Esophagus muscularis mucosa (tissue), 4 donors: ENCODE measurements at places on chromosomes 2 and 18. TPM values are rescaled to one million over a fixed set of nuclear protein-coding genes. Genes with fewer than 3 reads are reported as not detected.
A peak's percentile ranks its signal among the peaks of the same experiment; 100 is the strongest.

Gene MATN3
- 0.80 TPM for total RNA-seq

DNA sequence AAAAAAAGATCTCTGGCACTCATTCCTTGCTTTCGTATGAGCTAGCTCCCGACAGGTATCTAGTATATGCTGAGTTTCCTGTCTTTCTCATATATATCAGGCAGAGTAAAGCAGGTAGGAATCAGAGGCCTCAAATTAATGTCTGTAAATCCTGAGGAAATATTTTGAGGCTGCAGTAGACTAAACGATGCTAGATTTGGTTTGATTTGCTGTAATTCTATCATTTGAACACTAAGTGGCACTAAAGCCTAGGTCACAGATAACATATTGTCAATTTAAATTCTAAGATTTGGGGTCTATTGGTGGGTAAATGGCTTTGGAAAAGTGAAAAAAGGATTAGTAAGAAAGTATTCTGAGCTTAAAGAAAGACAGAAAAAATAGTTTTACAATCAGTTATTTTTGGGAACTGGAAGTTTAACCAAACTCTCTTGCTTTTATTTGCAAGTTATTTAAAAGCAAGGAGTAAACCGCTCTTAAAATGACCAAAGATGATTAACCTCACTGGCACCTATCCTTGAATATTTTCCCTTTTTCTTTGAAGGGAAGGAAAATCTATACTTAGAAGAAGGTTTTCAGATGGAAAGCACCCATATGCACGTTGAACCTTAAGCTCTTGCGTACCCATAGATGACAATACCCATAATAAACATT lies 37.6 kb upstream of the SLC4A10 start:
- no peak overlapping the region for H3K4me3 ChIP-seq
- DNase-seq: no peak
- no peaks in the 10 kb centered on the region for H3K36me3 ChIP-seq
- H3K27me3 ChIP-seq: no peaks in the 10 kb centered on the region
- H3K4me1 ChIP-seq: no peaks in the 10 kb centered on the region
- no peak overlapping the region for H3K27ac ChIP-seq

DNA sequence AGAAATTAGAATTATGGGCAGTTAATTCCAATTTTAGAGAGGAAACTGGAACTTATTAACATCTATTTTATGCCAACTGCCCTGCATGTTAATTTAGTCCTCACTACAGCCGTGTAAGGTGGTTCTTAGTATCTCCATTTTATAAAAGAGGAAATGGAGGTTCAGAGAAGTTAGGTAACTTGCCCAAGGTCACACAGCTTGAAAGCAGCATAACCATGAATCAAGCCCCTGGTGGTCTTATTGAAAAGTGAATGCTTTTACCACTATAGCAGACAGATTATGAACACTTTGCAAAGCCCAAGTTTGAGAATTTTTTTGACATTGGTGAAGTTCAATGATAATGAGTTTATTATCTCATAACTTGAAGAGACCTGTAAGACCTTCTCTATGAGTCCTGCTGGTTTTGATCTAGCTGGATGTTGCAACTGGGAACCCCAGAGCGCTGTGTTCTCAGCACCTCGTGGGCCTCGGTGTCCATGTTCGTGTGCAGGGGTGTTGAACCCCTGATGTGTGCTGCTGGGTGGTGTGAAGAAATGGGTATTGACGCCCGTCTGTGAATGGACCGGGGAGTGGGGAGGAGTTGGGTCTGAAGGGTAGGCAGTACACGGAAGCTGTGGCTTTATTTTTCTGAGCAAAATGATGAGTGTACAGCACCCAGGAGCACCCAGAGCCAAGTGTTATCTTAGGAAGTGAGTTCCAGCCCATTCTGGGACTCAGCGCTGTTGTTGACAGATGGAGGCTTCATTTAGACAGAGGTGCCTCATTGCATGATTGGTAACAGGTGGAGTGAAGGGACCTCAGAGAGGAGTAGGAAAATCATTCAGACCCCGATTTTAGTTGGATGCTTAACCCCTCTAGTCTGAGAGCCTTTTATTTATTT lies 9.7 kb downstream of the GREB1 start:
- H3K27me3 ChIP-seq: no peaks in the 10 kb centered on the region
- DNase-seq: no peak
- no peak overlapping the region for H3K27ac ChIP-seq
- H3K4me3 ChIP-seq: no peak overlapping the region

- no peaks in the 10 kb centered on the region for H3K4me1 ChIP-seq
- H3K27ac ChIP-seq: no peak overlapping the region
- no peak for DNase-seq
- no peaks in the 10 kb centered on the region for H3K27me3 ChIP-seq
- no peaks in the 10 kb centered on the region for H3K36me3 ChIP-seq
Measured at GRCh38 chr2:215454519-215455246, 18.8 kb upstream of the FN1 start.

DNA sequence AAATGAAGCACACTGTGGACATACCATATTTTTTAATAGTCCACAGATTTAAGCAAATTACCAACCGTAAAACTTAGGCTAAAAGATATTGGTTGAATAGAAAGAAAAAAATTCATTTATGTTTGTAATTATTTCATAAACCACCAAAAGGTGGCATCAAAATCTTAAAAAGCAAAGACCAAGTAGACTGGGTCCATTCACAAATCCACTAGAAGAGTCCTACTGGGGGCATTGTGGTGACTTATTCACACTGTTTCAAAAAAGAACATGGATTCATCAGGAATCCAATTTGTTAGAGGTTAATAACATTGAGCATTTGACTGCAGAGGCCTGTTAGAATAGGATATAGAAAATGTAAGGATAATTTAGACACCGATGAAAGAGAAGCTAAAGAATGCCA lies 194.9 kb upstream of the KYNU start:
- no peaks in the 10 kb centered on the region for H3K27me3 ChIP-seq
- no peaks in the 10 kb centered on the region for H3K4me1 ChIP-seq
- no peak overlapping the region for H3K4me3 ChIP-seq

Gene KCNG2
- total RNA-seq: not detected

DNA sequence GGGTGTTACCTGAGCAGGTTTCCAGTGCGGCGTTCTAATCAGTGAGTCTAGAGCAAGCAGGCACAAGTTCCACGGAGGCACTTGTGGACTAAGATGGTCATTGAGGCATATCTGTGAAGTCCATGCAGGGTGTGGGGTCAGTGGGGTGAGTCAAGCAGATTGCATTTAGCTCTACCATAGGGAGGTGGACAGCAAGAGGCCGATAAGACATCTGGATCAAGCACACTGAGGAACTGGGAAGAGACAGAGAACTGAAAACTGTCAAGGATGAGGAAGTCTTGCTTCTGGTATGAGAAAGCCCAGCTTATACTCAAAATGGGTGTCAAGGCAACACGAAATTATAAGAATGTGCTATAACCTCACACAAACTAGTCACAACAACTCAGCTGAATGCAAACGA lies 61.2 kb upstream of the SLC39A10 start:
- no peak overlapping the region for H3K27ac ChIP-seq
- H3K27me3 ChIP-seq: no peaks in the 10 kb centered on the region
- no peaks in the 10 kb centered on the region for H3K36me3 ChIP-seq
- no peak overlapping the region for H3K4me3 ChIP-seq
- no peak for DNase-seq
- peaks cover 4% of the 10 kb centered on the region for H3K4me1 ChIP-seq

DNA sequence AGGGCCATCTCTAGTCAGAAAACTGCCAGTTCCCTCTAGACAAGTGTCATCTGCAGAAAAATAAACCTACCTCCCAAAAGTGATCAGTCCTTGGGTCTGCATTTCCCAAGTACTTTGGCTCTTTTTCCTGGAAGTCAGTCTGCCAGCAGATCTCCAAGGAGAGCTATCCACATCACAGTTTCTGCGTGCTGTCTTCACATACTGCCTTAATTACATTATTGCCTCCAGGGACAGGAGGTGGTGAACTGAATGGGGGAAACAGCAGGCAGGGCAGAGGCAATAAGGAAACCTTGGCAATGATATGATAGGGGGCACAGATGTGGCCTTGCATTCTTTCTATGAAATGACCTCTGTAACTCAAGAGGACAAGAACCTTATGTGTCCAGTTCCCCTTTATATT lies 105.9 kb upstream of the SIX2 start:
- H3K4me1 ChIP-seq: no peaks in the 10 kb centered on the region
- H3K36me3 ChIP-seq: no peaks in the 10 kb centered on the region
- no peak overlapping the region for H3K27ac ChIP-seq
- peak; percentile 39 for DNase-seq
- no peak overlapping the region for H3K4me3 ChIP-seq

DNA sequence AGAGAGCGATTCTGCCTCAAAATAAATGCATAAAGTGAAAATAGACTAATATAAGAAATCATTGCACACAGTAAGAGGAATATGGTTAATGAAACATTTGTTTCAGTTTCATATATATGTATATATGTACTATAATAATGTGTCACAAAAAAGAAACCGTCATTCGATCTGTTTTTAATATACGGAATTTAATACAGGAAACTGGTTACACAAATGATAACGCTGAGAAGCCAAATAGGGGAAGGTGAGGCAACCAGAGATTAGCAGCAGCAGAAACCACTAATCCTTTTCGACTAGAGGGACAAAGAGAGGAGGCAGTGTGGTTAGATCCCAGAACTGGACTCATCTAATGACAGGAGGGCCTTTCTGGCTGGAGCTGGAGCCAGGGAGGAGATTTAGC lies 64.2 kb upstream of the GREB1L start:
- H3K4me3 ChIP-seq: no peak overlapping the region
- no peaks in the 10 kb centered on the region for H3K36me3 ChIP-seq
- H3K4me1 ChIP-seq: no peaks in the 10 kb centered on the region
- H3K27me3 ChIP-seq: no peaks in the 10 kb centered on the region

DNA sequence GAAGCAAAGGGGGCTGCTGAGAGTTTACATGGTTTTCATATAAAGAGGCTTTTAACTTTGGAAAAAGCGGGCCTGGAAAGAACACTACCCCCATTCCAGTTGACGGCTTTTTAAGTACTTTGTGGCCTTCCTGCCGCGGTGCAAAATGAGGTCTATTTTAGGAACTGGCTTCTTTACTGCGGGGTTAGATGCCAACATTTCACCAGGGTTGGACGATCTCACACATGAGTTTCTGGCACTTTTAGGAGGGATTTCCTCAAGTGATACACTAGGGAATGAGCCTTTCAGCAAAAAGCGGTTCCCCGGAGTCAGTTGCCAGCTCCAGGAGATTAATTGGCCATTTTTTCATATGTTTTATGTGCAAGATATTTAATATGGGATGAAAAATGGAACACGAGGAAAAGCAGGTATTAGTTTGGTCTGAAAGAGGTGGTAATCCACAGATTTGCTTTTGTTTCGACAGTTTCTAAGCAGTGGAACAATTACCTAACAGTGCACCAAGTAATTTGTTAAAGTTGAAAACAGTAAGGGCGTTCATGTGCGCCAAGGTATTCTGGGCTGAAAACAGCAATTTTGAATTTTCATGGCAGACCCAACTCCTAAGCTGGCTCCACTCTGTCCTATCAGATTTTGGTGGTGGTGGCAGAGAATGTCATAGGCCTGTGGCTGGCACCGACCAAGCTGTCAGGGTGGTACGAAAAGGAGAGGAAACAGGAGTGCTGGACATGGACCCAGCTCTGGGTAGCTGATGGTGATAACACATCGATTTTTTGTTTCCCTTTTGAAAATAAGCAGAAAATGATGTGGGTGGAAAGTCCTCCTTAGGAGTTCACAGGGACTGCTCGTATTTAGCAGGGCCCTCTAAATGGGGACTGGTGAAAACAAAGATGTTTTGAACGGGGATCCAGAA lies 55.6 kb upstream of the FZD5 start:
- peak overlapping the region; percentile 2 for H3K4me3 ChIP-seq
- peaks cover 43% of the 10 kb centered on the region for H3K4me1 ChIP-seq
- no peak for DNase-seq
- H3K27ac ChIP-seq: peak overlapping the region; percentile 80
- H3K27me3 ChIP-seq: no peaks in the 10 kb centered on the region

DNA sequence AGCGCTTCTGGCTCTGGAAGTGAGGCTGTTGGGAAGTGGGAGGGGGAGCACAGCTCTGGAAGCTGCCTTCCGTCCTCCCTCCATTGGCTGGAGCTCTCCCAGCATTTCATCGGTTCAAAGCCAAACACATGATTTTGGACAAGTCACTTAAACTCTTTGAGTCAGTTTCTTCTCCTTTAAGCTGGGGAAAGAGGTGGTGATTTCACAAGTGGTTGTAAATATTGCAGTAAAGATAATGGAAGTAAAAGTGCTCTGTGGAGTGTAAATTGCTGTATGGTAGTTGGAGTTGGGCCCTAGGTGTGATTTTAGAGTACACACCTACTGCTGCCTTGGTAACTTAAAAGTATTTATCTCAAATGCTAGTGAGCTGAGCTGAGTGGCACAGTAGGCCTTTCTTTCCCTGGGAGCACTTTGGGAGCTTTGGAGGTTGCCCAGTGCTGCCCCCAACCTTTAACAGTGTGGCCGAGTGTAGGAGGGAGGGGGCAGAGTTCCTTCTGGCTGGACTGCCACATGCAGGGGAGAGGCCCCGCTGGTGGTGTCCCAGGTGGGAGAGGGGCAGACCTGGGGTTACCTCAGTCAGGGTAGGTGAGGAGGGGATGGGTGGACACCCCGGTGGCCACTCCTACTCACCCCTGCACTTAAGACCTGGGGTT lies 54.7 kb downstream of the ASAP2 start:
- no peaks in the 10 kb centered on the region for H3K36me3 ChIP-seq
- H3K4me3 ChIP-seq: no peak overlapping the region
- no peaks in the 10 kb centered on the region for H3K27me3 ChIP-seq
- DNase-seq: no peak

DNA sequence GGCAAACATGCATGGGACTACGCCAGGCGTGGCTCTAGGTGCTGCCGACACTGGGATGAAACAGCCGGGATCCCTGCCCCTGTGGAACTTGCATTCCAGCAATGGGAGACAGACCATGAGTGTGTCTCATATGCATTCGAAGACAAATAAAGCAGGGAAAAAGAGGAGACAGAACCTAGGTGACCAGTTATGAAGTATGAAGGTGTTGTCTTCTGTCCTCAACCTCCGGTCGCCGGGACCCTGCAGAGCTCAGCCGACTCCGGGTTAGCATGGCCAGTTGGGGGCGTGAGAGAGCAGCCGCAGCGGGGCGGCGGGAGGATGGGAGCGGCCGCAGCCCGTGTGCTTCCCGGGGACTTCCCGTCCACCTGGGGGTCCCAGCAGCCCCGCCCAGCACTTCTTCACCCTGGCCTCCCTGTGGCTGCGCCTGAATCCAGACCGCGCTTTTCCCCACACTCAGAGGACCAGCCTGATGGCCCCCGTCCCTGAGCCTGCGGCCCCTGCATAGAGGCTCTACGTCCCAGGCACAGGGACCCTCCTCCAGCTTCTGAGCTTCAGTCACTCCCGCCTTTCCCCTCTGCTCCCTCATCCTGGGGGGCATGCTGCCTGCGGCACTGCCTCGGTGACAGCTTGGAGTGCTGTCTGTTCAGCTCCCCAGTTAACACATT lies 11.4 kb downstream of the ID2 start:
- H3K4me1 ChIP-seq: peaks cover 10% of the 10 kb centered on the region
- peak overlapping the region; percentile 23 for H3K4me3 ChIP-seq
- H3K36me3 ChIP-seq: no peaks in the 10 kb centered on the region
- no peak overlapping the region for H3K27ac ChIP-seq

DNA sequence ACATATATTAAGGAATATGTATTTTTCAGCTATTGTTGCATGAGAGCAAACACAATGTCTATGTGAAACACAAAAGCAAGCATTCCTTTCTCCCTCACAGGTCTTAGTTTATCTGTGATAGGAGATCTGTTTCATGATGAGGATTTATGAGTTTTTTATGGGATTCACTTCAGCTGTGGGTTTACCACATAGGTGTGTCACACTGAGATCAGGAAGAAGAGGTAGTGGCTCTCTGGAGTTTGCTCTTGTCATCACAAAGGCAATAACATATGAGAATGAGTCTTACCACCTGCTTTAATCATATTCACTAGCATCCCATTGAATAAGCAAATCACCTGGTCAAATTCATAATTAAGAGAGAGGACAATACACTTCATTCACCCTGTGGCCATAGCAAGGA lies 960.3 kb upstream of the SLC39A10 start:
- H3K27me3 ChIP-seq: no peaks in the 10 kb centered on the region
- H3K4me1 ChIP-seq: no peaks in the 10 kb centered on the region
- no peak for DNase-seq
- no peak overlapping the region for H3K27ac ChIP-seq
- no peak overlapping the region for H3K4me3 ChIP-seq

Gene GRHL1
- 2.9 TPM for total RNA-seq
